ENCODE measurements at places on chromosomes 4 and X.

- no peak for DNase-seq
These were observed 45.5 kb upstream of the PROM1 start for GRCh38 chr4:16129336-16129735.

- DNase-seq = peak; percentile 56
These were observed 715.6 kb upstream of the AADAT start for GRCh38 chr4:170805352-170805751.

GRCh38 chr4:151169900-151170299 lies 70.5 kb downstream of the RPS3A start:
- DNase-seq = no peak

- DNase-seq = no peak
These were observed 11.6 kb upstream of the TTC29 start for GRCh38 chr4:146957237-146957636.

- DNase-seq = peak; percentile 54
These were observed 43.1 kb downstream of the GYG2 start for GRCh38 chrX:2871831-2872230.

- no peak for DNase-seq
These were observed 58.2 kb upstream of the PTCHD1 start for GRCh38 chrX:23276475-23276874.

- DNase-seq = no peak
These were observed 980.9 kb downstream of the FSTL5 start for GRCh38 chr4:161182913-161183312.

DNA sequence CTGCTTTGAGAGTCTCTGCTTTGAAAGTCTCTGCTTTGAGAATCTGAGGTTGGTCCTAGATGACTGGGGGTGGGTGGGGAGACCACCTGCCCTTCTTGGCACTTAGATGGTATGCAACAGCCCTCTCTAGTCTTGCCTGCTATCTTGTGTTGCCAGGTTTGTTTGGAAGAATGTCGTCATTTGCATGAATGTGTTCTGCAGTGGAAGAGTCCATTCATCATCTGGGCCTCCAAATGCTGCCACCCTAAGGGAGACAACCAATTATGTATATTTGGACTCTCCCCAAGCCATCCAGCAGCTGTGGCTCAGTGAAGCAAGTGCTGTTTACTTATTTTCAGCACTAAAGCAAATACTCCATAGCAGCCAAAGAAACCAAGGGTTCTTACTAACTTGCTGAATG lies 44.6 kb upstream of the TRPC5OS start:
- no peak for DNase-seq

GRCh38 chr4:141158219-141158618 lies 24.9 kb upstream of the RNF150 start:
- no peak for DNase-seq

DNA sequence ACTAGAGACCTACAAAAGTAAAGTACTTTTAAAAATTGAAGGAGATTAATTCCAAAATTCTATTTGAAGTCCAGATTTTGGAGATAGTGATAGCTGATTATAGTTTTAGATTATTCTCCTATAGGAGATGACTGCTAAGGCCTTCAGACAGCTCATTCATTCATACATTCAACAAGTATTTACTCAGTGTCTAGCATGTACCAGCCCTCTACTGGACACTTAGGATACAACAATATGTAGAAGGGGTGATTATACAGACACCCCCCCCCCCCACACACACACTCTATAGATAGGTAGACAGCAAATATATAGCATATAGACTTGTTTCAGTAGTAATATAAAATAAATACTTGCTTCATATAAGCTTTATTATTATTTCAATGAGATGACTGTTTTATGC lies 60.4 kb upstream of the TAF9B start:
- DNase-seq = no peak

- no peak for DNase-seq
These were observed 51.9 kb downstream of the FAM114A1 start for GRCh38 chr4:38919494-38919893.

DNA sequence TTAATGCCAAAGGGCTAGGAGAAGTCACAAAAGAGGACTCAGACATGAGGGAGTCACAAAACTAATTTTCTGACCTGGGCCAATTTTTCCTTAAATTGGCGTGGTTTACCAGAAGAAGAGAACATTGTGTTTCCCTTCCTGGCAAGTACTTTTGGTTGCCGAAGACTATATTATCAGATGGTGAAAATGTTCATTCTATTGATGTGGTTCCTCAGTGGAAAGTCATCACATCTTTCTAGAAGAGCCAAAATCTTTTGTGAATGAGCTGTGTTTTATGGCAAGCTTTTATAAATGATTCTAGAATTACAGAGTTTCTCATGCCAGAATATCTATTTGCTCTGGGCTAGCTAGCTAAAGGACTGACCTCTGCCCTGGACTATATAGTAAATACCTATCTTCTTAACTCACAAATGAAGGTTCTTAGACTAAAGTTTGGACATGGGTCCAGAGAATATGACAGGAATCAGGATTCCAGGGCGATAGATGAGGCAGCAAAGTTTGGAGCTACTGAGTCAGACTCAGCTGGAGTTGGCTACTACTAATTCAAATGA lies 288.9 kb downstream of the IL1RAPL2 start:
- no peak for DNase-seq

DNA sequence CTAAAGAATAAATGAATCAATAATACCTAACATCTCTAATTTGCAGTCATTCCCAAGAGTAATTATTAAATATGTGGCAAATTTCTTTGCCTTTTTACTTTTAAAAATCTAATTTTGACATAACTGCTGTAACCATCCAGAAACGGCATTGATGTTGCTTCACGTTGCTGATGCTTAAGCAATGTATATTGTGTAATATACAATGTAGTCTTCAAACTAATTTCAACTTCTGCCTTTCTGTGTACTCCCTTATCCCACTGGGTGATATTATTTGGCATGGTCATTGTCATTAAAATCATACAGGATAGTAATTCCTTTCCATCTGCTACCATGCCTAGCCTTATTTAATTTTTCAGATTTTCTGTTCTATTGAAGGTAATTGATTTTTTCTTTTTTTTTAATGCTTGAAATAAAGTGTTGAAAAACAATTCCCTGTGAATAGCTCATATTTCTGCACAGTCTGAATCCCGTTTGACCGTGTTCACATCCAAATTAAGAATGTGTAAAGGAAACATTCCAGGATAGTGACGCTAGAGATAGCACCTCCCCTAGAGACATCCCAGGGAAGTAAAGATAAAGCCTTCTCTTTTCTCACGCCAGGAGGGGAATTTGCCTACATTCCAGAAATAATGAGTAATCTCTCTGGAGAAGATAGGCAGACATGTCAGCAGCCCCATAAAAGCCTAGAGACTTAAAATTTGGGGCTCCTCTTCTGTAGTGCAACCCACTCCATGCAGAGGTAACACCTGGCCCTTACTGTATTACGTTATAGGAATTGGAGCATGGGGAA lies 8.6 kb downstream of the FAM200B start:
- DNase-seq = peak; percentile 83
